Stimulated activated CD4-positive, alpha-beta T cell treated with anti-CD3 and anti-CD28 coated beads, Interleukin-15, amount 100 ng/mL, for 1 hour (primary cell): ENCODE measurements at places on chromosomes 11 and 22.

- DNase-seq = no peak
Measured at GRCh38 chr11:78351979-78352841, 65.4 kb downstream of the GAB2 start.

DNA sequence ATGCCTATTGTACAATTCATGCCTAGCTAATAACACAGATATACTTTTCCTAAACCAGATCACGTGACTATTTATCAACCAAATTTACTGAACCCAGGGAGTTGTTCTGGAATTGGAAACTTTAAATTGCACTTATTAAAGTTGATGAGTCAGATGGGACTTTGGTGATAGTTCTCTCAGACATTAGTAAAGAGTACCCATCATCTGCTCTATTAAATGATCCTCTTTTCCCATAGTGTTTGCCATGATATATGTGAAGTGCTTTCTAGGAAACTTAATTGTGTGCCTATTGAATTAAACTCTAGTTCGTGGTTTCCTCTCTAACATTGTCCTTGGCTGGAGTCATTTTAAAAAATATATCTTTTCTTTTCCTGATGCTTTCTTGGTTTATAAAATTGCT is 99.0 kb downstream of the UVRAG start:
- DNase-seq = no peak

GRCh38 chr11:36229091-36229705 is 60.0 kb downstream of the COMMD9 start:
- no peak for DNase-seq

DNA sequence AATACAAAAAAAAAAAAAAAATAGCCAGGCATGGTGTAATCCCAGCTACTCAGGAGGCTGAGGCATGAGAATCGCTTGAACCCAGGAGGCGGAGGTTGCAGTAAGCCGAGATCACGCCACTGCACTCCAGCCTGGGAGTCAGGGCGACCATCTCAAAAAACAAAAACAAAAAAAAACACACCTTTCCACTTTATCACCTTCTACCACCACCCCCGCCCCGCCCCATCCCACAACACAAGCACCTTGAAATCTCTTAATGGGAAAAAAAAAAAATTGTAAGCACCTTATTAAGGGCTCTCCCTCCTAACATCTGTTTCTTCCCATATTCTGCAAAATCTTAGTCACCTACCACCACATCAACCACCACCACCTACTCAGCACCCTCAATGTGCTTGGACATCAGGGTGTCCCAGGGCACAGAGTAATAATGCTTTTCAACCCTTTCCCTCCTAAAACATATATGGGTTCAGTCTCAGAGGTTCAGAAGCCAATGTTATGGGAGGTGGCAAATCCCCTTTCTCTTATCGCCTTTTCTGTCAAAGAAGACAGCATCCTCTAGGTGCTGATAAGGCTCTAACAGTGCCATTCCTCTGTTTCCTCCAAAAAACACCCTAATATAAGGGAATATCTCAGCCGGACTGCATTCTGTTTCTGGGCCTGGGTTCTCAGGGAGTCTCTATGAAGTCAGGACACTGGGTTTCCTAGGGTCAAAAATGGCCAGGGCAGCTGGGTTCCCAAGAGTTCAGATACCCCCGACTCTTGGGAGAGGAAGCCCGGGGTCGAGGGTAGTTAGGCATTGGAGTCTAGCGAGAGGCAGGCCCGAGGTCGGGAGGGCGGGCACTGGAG is 718 bp downstream of the INTS5 start:
- no peak for DNase-seq

GRCh38 chr22:23278883-23279675 is 98.8 kb downstream of the BCR start:
- DNase-seq = no peak

DNA sequence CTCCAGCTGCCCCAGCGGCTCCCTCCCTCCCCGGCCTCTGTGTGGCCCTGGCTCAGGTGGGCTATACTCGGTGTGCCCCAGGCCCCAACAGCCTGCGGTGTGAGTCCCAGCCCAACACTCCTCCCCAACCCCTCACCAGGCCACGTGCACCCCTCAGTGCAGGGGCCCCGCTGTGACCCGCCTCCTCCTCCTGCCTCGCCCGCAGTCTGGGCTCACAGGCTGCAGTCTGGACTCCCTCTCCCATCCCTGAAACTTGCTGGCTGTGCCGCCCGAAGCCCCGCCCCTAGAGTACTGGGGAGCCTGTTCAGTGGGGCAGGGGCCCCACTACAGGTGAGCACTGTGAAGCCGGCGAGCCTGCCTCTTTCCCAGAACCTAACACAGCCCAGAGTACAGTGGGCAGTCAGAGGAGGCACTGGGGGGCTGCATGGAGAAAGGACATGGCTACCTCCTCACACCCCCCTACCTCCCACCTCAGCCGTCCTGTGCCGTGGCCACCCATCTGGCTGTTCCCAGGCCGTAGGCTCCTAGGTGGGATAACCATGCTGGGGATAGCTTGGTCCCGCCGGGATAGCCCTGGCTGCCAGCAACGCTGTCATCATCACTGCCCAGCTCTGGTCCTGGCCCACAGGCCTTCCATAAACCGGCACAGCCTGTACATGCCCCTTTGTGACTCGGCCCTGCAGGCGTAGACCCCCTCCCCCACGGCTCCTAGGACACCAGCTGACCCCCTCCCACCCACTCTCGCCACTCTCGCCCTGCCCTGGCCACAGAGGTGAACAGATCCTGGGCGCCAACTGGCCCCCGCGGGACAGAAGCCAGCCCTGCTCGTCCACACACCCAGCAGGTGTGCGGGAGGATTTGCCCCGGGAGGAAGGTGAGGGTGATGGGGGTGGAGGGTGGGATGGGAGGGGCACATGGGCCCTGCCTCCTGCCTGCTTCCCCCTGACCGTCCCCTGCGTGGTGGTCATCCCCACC is 29.7 kb downstream of the CELSR1 start:
- DNase-seq = no peak

- DNase-seq = no peak
Measured at GRCh38 chr11:61890529-61891330, 615 bp downstream of the FADS3 start.

DNA sequence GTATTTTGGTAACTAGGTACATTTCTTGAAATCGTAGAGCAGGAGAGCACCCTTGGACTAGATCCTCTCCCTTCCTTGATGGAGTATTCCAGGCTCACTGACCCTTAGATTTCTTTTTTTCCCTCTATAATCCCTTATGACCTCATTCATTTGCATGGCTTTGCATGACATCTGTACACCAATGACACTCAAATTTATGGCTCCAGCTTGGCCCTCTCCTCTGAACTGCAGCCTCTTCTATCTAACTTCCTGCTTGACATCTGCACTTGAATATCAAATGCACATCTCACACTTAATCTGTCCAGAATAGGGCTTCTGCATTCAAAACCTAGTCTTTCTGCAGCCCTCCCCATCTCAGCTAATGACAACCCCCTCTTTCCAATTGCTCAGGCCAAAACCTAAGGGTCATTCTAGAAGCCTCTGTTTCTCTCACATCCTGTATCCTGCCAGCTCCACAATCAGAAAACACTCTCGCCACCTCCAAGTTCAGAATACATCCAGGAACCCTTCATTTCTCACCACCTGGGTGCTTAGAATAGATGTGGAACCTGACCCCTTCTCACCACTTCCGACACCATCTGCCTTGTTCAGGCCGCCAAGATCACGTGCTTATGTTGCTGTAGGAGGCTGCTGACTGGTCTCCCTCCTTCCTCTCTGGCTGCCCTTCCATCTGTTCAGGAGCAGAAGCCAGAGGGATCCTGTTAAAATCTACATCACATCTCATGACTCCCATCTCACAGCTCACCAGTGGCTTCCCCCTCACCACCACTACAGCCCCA is 138.9 kb upstream of the MTNR1B start:
- no peak for DNase-seq

- DNase-seq = no peak
Measured at GRCh38 chr22:26143806-26144325, 25.4 kb upstream of the SEZ6L start.

DNA sequence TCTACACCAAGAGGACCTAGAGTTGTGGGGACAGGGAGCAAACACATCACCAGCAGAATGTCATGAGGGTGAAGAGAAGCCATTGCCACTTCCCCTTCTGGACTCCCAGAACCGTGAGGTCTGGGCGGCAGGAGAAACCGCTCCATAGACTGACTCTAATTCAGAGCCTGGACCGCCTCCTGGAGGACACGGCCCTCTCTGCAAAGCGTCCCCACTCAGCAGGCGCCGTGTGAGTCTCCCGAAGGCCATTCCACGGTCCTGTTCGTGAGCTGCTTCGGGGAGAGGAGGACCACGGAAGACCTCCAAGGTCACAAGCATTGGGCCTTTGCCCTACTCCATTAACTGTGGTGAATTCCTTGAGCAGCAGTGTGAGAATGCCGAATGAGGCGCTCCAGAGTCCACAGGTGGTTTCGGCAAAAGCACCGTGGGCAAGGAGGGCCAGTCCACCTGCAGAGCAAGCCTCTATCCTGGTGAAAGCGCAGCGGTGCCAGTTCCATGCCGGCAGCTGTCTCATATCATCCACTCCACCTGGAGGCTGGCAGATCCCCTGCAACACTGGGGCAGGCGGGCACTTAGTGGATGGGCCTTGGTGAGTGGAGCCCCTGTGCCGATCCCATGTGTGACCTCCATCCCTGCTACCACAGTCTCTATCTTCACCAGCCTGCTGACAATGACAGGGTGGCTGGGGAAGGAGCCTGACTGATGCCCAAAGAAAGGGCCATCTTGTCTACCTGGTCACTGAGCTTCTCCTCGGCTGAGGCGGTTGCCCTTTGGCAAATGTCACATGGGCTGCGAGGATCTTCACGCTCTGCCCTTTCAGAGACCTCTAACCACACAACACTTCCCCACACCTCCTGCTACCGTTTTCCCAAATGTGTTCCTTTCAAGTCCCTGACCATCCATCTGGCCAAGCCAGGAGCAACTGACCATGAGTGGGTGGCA is 7.5 kb downstream of the C11orf21 start:
- no peak for DNase-seq

GRCh38 chr11:65574811-65575567 is 864 bp upstream of the EHBP1L1 start:
- no peak for DNase-seq

DNA sequence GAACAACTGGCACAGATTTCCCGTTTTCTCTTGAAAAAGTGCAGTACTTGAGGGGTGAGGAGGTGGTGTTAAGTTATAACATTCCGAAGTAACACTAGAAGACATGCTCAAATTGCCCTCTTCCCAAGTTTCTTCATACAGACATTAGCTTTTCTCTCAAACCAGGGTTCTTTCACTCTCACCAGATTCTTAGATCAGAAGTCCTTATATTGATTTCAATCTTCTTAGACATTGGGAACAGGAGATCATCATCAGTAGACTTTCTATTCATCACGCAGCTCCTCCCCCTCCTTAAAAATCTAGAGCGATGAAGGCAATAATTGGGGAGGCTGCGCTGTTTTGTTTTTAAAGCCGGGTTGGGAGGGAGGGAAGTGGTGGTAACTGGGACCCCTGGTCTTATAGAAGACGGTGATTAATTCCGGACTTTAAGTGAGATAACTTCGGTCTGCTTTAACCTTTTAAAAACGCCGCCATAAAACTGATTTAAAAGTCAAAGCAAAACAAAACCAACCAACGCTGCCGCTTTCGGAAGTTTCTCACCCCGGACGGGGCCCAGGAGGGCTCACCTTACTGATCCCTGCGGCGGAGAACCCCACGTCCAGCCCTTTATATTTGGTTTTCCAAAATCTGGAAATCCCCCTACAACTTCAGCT is 665 bp downstream of the USP28 start:
- no peak for DNase-seq

- DNase-seq = no peak
Measured at GRCh38 chr11:34805937-34806336, 110.2 kb downstream of the APIP start.

DNA sequence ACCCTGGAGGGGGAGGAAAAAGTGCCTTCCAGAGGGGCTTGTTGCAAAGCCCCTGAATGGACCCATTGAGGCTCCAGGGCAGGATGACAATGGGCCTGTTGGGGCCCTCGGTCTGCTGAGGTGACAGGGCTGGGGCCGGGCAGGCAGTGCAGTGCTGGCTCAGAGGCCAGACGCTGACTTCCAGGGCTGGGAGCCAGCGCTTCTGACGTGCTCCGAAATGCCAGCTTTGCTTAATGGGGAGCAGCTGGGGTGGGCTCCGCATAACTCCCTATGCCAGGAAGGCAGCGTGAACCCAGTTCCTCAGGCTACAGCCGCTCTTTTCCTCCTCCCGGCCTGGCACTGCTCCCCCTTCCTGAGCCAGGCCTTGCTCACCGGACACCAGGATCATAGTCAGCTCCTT is 17.7 kb downstream of the NAV2 start:
- DNase-seq = no peak

GRCh38 chr11:104043142-104043541 is 6.7 kb downstream of the DDI1 start:
- DNase-seq = no peak

DNA sequence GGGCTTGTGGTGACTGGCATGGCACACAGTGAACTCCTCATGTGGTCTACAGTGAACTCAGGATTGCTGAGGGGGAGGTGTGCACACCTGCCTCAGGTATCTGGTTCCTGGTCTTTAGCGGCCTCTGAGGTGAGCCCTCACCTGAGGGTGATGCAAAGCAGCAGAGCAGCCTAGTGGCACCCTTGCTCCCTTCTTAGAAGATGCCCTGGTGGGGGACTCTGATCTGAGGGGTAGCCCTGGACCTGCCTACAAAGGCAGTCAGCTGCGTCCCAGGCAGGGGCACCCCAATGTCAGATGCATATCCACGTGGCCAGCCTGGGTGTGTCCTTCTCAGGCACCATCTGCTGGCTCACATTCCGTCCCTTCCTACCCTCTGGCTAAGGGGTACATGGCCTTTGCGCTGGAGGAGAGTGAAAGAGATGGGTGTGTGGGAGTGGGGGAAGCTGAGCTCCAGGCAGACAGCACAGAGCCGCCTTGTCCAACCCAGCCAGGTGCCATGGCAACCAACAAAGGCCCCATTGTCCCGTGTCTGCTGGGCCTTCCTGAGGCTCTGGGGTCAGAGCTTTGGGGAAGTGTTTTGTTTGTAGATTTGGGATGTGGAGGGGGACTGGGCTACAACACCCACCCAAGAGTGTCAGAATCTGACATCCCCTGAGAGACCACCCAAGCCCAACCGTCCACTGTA is 5.8 kb downstream of the PLEKHB1 start:
- no peak for DNase-seq

DNA sequence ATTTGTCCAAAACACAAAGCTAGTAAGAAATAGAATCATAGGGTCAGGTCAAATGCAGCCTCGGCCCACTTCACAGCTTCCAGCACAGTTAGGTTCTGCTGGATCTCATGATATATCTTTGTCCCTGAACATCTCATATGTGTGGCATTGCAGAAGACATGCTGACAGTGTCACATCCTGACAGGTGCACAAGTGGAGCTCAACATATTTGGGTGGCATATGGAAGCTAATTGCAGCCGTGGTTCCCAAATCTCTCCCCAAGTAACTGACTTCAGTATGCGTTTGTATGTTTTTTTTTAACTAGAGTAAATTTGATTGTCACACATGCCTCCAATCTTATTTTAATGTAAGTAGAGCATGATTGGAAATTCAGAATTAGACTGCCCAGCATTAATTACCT is 33.4 kb downstream of the NAV2 start:
- no peak for DNase-seq
